ENCODE measurements at places on chromosomes 1 and 21.

DNA sequence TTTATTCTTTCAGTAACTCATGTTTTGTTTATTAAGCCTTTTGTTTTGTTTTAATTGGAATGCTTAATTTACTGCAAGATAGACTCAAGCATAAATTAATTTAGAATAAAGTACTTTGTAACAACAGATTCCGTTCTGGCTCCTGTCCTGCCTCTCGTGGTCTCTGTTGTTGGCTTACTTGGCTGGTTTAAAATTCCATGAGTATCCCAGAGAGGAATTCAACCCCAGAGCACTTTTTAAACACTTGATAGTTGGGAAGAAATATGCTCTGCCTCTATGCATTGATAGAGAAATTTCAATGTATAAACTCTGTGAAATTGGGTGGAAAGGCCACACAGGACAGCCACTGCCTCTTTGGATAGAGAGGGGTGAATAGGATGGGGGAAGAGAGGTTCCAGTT, 89.7 kb downstream of the ATP5PO start:
- DNase-seq = peak; percentile 46

- no peak for DNase-seq
These were observed 200.3 kb downstream of the HHIPL2 start for GRCh38 chr1:222347627-222348026.

DNA sequence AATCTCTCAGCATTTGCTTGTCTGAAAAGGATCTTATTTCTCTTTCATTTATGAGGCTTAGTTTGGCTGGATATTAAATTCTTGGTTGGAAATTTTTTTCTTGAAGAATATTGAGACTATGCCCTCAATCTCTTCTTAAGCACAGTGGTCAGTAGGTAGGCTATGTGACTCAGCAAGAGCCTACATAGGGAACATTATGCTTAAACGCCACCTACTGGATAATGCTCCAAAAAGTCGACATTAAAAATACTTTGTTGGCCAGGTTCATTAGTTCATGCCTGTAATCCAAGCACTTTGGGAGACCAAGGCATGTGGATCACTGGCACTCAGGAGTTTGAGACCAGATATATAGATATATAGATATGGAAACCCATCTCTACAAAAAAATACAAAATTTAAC, 678.0 kb upstream of the USP24 start:
- peak; percentile 86 for DNase-seq

- peak; percentile 73 for DNase-seq
These were observed 239.8 kb downstream of the LMX1A start for GRCh38 chr1:165116732-165117131.

DNA sequence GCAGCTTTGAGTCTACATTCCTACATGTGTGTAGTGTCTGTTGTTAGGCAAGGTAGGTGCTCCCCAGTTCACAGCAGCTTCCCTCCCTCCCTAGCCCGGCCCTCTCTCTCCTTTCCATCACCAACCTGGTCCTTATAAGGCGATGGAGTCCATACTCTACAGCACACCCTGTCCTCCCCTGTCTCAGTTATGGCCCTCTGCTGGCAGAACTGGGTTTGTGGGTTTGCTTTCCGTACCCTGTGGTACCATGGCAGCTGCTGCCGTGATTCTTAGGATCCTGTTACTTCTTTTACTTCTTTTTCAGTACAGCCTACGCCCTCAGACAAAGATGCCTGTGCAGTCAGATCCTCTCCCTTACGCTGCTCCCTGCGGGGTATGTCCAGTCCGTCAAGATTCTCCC, 31.7 kb downstream of the AK5 start:
- DNase-seq = peak; percentile 62

- peak; percentile 13 for DNase-seq
These were observed 61.7 kb downstream of the ARID4B start for GRCh38 chr1:235266325-235266724.

DNA sequence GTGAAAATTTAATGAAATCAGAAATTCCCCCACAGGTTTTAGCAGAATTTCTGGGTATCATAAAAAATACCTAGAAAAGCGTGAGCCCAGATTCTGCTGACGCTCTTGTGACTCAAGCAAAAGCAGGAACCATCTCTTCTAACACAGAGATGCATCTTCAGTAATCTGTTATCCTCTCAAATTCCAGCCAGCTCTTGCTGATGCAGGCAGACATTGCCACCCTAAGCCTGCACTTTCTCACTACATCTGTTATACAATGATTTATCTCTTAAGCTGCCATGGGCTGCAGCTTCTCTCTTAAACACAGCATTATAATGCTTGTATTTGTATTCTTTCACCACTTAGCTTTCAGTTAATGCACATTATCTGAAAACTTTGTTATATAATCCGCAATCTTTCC, 113.0 kb upstream of the RGS1 start:
- DNase-seq = no peak

DNA sequence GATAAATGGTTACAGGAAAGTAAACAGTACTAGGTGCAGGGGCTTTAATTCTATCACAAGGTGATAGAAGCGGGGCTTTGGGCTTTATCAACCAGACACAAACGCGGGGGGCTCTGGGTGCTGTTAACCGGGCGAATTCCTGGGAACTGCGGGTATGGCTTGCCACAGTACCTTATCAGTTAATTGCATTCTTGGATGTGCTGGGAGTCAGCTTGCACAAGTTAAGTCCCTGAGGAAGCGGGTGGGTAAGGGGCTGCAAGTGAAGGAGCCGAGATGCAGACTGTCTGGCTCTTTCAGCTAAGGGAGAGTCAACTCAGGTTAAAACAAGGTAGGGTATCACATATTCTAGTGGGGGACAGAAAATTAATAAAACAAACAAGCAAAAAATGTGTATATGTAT, 661 bp downstream of the GBP4 start:
- DNase-seq = no peak

GRCh38 chr1:78061825-78062523, 16.2 kb downstream of the GIPC2 start:
- DNase-seq = peak; percentile 95

DNA sequence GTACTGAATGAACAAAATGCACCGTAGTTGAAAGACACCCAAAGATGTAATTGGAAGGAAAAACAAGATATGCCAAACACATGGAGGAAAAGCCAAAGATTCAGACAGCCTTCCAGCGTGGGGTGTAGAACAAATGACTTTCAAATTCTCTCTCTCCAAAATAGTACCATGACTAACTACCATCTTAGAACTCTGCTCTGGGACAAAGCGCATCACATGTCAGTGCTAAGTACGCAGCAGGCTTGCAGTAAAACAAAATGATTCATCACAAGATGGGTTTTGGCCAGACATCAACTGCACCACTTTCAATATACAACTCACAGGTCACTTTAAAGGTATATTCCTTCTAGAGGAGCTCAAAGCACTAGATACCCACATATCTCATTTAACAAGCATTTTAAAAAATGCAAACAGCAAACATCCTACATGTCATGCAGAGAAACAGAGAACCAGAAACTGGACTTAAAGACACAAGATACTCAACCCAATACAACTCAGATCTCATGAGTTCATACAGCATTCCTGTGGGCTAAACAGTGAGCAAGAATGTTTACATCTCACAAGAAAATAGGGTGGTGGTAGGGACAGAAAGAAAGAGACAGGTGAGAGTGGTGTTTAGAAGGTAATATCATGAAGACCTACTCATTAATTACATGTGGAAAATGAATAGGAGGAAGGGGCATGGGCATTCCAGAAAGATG, 75.7 kb downstream of the BCAR3 start:
- DNase-seq = peak; percentile 97

DNA sequence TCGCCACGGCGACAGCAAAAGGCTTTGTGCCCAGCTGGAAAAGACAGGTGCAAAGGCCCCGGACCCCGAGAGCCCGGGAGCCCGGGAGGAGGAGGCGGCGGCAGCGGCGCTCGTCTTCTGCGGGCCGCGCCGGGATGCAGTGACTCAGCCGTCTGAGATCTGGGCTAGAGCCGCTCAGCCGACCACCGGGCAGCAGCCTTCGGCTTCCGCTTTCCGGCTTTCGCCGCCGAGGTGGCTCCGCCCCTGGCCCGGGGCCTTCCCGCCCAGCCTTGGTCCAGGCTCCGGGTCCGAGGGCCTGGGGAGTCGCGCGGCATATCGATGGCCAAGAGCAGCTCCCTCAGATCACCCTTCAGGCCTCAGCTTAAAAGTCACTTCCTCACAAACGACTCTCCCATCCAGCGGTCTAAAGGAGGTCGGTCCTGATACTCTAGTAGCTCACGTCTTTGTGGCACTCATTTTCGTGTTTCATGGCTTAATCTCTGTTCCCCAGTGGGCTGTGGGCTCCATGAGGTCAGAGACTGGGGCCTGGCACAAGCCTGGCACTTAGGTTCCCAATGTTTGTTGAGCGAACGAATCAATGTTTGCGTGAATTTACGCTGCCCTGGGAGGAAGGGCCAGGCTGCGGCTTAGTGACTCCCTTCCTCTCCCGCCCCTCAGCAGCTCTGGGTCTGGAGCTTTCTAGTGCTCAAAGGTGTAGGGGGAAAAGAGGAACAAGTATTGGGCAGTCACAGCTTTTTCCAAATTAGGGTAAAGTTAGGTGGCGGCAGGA, at the start of gene PHTF1:
TSS of gene PHTF1 (minus strand) at position 154 of the 769 bp plus-strand sequence. CDS start 783 bp downstream, outside the sequence.
- DNase-seq = peak; percentile 82

- DNase-seq = no peak
These were observed 10.4 kb downstream of the RPL11 start for GRCh38 chr1:23701996-23702395.

GRCh38 chr1:4786055-4786454, 131.6 kb downstream of the AJAP1 start:
- DNase-seq = no peak

GRCh38 chr1:210441028-210441427, 112.3 kb downstream of the HHAT start:
- no peak for DNase-seq

DNA sequence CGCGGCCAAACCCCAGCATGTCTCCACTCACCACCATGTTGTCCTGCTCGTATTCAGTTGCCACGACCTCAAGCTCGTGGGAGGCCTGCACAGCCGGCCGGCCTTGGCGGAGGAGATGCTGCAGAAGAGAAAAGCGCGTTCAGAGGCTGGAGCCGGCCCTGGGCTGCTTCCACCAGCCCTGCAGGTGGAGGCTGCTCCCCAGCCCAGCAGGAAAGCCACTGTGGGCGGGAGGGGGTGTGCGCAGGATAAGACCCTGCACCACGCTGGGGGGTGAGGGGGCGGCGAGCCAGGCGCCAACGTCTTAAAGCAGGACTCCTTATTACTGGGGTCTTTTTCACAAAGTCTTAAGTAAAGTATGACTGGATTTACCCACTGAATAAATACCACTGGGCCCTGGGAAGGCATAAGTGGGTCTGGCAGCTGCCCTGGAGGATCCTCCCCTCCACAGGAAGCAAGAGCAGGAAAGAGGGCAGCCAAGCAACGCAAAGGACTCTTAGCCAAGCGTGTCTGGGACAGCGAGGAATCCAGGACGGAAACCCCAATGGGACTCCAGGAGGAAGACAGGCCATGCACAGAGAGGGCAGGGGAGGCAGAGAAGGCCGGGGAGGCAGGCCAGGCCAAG, 104.8 kb downstream of the NPHP4 start:
- peak; percentile 18 for DNase-seq

DNA sequence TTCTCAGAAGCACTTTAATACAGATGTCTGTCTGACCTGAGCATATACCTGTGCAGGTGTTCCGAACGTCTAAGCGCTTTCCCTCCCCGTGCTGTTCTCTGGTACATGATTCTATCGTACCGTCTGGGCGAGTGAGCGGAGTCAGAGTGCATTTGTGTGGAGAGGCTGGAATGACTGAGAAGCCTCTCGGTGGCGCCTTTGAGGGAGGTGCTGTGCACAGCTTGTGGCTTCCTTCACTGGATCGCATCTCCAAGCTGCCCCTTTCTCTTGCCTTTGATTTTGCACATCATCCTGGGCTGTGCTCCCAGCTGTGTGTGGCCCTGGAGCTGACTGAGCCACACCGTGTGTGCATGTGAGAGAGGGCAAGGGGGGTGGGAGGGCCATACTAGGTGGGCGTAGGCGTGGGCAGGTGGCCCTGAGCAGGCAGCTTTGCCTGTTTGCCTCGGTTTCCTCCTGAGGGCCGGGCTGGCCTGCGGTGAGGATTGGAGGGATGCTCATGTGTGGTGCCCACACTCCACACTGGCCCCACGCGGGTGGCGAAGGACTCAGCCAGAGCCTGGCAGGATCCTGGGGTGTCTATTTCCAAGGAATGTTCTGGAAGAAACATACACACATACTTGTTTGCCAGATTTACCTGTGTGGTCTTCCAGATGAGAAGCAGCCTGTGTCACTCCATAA, 105.3 kb downstream of the ADARB1 start:
- DNase-seq = no peak

Data from choroid plexus epithelial cell (primary cell).